Activated CD8-positive, alpha-beta T cell treated with anti-CD3 and anti-CD28 coated beads, Interleukin-2, amount 10 ng/mL, durations not matched to agents 7 days and 5 days (primary cell): ENCODE measurements at places on chromosomes 3 and 15. TPM values are rescaled to one million over a fixed set of nuclear protein-coding genes. Genes with fewer than 3 reads are reported as not detected.

GRCh38 chr3:129412542-129413198 lies 15.8 kb downstream of the EFCAB12 start:
- no peak for DNase-seq

DNA sequence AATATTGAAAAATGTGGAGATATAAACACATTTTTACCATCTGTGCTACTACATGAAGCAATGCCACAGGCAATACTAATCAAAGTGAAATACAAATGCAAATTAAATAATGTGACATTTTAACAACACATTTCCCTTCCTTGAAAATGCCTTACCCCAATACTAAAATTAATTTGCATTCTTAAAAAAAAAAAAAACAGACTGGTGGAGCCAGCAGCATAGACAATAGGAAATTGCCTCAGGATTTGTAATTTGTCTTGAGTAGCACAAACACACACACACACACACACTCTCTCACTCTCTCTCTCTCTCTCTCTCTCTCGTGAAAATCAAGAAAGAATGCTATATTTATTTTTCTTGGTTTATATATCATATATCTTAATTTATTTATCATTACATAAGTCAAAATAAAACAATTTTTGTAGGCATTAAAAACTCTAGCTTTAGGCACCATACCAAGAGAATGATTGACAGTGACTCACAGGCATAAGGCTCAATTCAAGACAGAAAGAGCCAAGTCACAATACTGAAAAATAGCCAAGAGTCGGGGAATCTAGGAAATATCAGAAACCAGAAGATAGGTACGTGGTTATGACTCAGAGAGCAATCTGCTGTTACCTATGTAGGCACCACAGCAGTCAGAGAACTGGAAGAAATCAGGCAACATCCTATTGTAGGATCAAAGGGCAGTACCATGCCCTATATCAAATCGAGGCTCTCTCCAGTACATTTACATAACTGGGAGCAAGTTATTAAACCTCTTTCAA lies 23.0 kb downstream of the SUCNR1 start:
- DNase-seq: no peak

LINGO1 gene
- total RNA-seq: not detected

GRCh38 chr3:186971578-186971977 lies 41.3 kb downstream of the ST6GAL1 start:
- DNase-seq: no peak

CISH gene
- total RNA-seq: 380 TPM

DNA sequence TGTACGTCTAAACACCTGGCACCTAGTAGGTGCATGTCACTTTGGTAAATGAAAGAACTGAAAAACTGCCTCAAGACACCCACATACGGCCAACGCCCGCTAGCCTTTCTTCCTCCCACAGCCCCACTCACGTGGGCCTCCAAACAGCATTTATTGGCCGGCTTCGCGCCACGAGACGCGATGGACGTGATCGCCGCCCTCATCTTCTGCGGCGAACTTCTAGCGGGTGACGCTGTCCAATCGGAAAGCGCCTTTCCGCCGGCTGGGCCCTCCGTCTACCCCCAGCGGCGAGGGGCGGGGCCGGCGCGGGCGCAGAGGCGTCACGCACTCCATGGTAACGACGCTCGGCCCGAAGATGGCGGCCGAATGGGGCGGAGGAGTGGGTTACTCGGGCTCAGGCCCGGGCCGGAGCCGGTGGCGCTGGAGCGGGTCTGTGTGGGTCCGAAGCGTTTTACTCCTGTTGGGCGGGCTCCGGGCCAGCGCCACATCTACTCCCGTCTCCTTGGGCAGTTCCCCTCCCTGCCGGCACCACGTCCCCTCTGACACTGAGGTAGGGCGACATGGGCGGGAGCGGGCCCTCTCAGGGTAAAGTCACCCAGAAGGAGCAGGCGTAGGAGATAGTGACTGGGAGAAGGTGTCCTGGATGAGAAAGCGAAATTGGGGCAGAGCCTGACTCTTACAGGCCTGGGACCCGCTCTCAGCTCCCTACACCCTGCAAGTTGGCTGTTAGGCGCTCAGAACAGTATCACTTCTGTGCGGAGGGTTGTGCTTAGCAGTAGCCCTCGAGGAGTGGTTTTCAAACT lies at the start of gene LMLN:
LMLN (plus strand) TSS at position 327 of the 803 bp plus-strand sequence; CDS start at position 356, 29 bp downstream.
- DNase-seq: peak; percentile 97

DNA sequence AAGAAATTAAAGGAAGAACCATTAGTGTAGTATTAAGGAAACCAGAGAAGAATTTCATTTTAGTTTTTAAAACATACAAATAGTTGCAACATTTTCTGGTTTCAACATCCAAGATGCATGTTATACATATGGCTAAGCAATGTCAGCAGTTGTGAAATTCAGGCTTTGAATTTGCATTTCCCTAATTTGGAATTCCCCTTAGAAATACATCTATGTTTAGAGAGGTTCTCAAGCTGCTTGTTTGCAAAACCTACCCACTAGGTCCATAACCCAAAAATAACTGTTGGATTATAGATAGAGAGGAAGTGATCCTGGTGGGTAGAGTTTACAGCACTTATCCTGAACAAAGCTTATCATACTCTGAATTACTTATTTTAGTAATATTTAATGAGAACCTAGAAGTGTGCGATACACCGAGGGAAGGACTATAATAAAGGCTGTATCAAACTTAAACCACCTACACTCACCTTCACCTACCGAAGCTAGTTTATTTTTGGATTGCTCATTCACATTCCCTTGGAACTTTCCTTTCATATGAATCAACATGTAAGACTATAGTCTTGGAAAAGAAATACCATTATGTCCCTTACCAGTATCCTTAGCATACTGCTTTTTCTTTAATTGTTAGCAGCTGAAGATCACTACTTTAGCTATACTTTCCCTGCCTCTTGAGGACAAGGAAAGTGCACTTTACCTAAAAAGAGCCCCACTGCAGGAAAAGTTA lies 60.6 kb downstream of the CHAC1 start:
- no peak for DNase-seq

ERICH6 gene
- total RNA-seq: 0.21 TPM

DNA sequence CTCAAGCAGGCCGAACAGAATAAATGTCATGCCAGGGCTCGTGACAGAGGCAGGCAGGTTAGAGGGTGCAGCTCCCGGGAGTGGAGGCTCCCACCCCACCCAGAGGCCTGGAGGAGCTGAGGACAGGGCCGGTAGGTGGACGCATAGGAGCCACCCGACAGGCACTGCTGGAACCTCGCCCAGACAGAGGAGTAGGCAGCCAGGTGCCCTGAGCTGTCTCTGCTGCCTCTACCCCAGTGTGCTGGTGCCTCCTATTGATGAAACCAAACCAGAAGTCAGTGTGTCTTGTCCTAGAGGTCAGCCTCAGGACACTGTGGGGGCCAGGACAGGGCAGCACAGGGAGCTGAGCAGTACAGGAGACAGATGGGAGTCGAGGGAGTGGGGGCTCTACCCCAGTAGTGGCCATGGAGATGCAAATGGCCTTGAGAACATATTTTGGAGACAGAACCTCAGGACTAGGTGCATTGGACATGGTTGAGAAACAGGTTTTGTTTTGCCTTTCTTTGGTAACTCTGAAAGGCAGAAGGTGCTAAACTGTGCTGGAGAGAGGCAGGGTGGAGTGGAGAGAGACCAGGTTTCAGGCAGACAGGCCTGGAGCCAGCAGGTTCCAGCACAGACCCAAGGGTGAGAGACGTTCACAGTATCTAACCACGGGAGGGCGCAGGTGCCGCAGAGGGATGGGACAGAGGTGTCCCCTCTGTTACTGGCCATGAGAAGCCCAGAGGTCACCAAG lies 15.4 kb upstream of the KLF15 start:
- DNase-seq: no peak

SMAD6 gene
- 1.2 TPM for total RNA-seq

DNA sequence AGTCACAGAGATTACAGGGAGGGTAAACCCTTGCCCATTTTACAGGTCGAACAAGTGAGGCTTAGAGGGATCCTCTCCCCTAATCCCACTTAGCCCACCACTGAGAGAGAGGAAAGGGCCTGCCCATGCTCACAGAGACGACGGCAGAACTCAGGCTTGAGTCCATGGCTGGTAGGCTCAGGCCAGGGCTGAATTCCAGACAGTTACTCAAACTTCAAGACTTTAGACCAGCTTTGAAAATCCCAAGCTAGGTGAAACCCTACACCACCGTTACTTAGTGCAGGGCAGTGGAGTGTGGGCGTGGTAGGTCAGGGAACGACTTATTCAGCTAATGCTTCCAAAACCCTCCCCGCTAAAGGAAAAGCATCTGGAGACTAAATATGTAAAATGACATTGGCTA lies 16.4 kb downstream of the GRIP2 start:
- DNase-seq: no peak

GRCh38 chr3:153285194-153285641 lies 123.2 kb downstream of the RAP2B start:
- DNase-seq: no peak

DNA sequence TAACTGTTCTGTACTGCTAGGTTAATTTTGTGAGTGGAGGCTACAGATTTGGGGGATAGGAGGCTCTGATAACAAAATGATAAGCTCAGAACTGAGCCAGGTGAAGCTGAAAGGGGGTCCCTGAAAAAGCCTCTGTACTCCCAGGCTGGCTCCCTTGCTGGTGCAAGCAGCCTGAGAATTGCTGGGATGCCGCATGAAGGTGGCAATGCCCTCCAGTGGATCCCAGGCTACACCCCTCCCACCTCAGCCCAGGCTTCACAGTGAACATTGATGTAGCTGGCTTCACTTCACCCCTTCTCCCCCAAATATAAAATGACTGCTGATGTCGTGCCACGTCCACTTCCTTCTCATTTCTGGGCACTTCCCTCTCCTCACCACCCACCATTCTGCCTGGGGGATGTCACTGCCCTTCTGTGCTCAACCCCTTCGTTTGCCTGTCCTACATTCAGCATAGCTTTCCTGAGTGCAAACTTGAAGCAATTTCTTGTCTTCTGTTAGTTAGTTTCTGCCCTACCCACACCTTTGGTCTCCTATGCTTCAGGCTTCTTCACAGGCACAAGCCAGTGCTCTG lies 9.7 kb upstream of the ARHGEF26 start:
- no peak for DNase-seq

GRCh38 chr3:164488893-164489292 lies 589.4 kb downstream of the SI start:
- no peak for DNase-seq

DNA sequence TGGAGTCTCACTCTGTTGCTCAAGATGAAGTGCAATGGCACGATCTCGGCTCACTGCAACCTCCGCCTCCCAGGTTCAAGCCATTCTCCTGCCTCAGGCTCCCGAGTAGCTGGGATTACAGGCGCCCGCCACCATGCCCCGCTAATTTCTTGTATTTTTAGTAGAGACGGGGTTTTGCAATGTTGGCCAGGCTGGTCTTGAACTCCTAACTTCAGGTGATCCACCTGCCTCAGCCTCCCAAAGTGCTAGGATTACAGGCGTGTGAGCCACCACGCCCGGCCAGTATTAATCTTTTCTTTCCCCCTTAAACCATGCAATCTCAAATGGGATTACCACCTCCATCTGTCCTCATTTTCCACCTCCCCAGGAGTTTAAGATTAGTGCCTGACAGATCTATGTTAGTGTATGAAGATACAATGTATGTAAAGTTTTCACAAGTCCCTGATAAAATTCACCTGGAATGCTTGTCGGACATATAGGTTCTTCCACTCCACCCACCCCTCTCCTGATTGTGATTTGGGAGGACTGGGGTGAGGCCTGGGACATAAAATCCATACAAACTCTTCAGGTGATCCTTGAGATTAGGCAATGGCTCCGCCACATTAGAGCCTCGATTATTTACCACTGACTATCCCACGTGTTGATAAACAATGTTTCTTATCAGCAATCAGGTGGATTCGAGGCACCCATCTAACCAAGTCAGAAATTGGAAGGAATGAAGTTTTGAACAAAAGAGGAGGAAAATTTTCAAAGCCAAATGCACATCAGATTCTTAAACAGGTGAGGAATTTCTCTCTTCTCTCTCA lies 1.2 kb downstream of the PARL start:
- DNase-seq: no peak

GRAMD2A gene
- total RNA-seq: not detected

UBXN7 gene
- 45.1 TPM for total RNA-seq
